ENCODE measurements at places on chromosomes 5 and 9.

DNA sequence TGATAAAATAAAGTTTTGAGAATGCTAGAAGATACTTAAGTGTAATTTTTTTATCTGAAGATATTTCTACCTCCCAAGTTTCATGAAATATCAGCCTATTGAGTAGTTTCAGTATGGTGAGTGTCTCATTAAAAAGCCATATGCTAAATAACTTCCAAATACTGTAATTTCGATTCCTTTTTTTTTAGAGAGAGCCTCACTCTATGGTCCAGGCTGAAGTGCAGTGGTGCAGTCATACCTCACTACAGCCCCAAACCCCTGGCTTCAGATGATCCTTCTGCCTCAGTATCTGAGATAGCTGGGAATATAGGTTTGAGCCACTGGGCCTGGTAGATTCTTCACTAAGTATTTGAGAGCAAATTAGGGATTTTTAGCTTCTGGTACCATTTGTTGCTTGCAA is 24.5 kb downstream of the CDC42SE2 start:
- DNase-seq: no peak

- no peak for DNase-seq
Measured at GRCh38 chr5:31819926-31820516, 181.1 kb downstream of the PDZD2 start.

GRCh38 chr9:20355022-20355421 is 267.3 kb downstream of the MLLT3 start:
- DNase-seq: no peak

- DNase-seq: no peak
Measured at GRCh38 chr5:173012882-173013281, 29.3 kb downstream of the ATP6V0E1 start.

- DNase-seq: no peak
Measured at GRCh38 chr5:56080375-56081052, 85.8 kb upstream of the IL6ST start.

All from stimulated activated CD4-positive, alpha-beta T cell treated with anti-CD3 and anti-CD28 coated beads, TNF-alpha, amount 100 ng/mL, for 4 hours (primary cell).